ENCODE measurements at places on chromosomes 4 and X. TPM values are rescaled to one million over a fixed set of nuclear protein-coding genes. Genes with fewer than 3 reads are reported as not detected.

Gene SPARCL1
- not detected for total RNA-seq

Gene RHOXF2
- not detected for total RNA-seq

Gene SSR4
- total RNA-seq, result 201 TPM

DNA sequence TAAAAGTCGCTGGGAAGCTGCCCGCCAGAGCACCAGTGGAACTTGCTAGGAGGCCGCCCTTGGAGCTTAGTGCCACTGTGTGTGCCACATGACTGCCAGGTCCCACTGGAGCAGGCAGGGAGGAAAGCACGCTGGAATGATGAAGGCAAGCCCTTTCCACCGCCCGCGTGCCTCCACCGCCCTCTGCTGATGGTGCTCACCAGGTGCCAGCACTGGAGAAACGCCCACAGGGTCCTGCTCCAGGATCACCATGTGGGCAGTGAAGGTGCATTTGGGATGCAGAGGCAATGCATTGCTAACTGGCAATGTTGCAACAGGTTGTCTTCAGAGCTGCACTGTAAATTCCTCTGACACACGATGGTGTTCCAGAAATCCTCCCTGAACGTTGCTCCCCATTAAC is 76.3 kb downstream of the SHROOM2 start:
- no peak for DNase-seq

GRCh38 chr4:3044870-3045819 is 29.2 kb downstream of the HTT-AS start:
- DNase-seq, result peak; percentile 62

DNA sequence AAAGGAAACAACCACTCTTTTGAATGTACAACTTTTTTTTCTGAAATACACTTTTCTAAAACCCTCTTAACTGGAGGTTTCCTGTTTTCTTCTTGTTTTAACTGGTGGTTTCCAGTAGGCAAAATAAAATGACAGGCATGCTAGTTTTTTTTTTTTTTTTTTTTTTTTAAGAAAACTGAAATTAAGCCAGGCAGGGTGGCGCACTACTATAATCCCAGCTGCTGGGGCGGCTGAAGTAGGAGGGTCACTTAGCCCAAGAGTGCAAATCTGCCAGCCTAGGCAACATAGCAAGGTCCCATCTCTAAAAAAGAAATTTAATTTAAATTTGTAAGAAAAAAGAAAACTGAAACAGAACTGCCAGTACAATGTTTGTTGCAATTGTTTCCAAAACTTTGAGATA is 44.0 kb downstream of the TMEM144 start:
- DNase-seq, result no peak

DNA sequence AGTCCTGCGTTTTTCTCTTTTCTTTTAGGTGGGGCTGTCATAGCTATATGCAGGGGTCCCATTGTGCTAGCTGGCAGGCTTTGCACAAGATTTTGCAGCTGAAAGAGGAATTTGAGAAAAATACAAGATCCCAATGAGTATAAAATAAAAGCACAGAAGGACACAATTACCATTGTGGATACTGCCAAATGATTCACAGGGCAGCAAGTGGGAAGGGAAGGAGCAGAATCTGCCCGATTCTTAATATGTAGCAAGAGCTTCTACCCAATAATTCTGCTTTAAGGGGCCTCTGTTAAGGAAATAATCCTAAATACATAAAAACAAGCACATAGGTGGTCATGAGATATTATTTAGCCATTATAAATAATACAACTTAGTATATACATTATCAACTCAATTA is 25.9 kb upstream of the ING2 start:
- DNase-seq, result no peak

GRCh38 chr4:144562019-144562705 is 83.8 kb upstream of the HHIP start:
- DNase-seq, result peak; percentile 61

Data from LHCN-M2 (cell line).